ENCODE measurements at places on chromosomes 7 and 10. TPM values are rescaled to one million over a fixed set of nuclear protein-coding genes. Genes with fewer than 3 reads are reported as not detected.

DNA sequence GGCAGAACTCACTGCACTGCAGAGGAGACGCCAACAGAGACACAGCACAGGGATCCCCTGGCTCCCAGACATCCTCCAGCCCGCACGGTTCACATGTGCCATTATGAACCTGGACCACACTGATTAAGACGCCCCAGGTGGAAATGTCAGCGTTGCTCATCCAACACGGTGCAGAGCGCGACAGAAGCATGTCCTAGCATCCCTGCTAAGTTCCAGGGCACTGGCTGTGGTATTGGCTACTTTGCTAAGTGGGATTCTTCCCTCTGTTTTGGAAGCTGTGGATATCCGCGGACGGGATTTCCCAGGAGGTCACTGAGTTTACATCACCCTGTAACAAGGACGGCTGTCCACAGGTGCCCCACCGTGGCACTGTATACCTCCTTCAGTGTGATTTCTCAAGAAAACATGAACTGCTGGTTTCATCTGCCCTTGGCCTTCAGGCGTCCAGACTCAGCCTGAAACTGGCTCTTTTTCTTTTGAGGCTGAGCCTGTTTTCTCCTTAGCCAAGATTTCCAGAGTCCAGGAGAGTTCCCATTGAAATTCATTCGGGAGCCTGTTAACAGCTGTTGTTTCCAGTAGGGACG lies 324.0 kb downstream of the WDR37 start:
- no peak overlapping the region for H3K4me3 ChIP-seq
- DNase-seq: no peak
- H3K4me1 ChIP-seq: no peaks in the 10 kb centered on the region

- H3K4me3 ChIP-seq: no peak overlapping the region
- no peak overlapping the region for H3K27ac ChIP-seq
- H3K27me3 ChIP-seq: no peaks in the 10 kb centered on the region
- no peak for DNase-seq
- H3K4me1 ChIP-seq: no peaks in the 10 kb centered on the region
These were observed 6.9 kb downstream of the C10orf62 start for GRCh38 chr10:97596101-97597082.

- DNase-seq: no peak
- no peaks in the 10 kb centered on the region for H3K27me3 ChIP-seq
- H3K36me3 ChIP-seq: no peaks in the 10 kb centered on the region
- H3K4me3 ChIP-seq: no peak overlapping the region
- H3K4me1 ChIP-seq: peaks cover 9% of the 10 kb centered on the region
- H3K27ac ChIP-seq: no peak overlapping the region
These were observed 16.1 kb upstream of the MALSU1 start for GRCh38 chr7:23283086-23283485.

Gene AGAP5
- total RNA-seq: 11.5 TPM

Gene FEZF1
- not detected for total RNA-seq

Gene CYP3A4
- not detected for total RNA-seq

Gene TASOR2
- total RNA-seq: 40.5 TPM
